ENCODE measurements at places on chromosomes 5 and 9.

DNA sequence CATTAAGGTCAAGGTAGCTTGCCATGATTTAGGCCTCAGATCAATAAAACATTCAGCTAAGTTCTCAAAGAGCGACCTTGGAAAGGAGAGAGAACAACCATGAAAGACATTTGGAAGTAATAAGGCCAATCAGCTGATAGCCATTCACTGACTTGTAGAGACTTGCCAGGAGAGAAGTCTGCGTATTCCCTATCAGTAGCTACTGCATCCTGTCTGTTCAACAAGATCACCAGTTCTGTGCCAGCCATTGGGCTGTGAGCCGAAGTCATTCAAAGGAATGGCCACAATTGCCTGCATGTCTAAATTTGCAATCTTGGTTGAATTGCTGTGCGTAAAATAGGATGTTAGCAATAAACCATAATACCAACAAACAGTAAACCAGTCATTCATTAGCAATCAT is 219.8 kb downstream of the FBXL7 start:
- DNase-seq: no peak

GRCh38 chr5:158155067-158155466 is 296.1 kb upstream of the CLINT1 start:
- no peak for DNase-seq

DNA sequence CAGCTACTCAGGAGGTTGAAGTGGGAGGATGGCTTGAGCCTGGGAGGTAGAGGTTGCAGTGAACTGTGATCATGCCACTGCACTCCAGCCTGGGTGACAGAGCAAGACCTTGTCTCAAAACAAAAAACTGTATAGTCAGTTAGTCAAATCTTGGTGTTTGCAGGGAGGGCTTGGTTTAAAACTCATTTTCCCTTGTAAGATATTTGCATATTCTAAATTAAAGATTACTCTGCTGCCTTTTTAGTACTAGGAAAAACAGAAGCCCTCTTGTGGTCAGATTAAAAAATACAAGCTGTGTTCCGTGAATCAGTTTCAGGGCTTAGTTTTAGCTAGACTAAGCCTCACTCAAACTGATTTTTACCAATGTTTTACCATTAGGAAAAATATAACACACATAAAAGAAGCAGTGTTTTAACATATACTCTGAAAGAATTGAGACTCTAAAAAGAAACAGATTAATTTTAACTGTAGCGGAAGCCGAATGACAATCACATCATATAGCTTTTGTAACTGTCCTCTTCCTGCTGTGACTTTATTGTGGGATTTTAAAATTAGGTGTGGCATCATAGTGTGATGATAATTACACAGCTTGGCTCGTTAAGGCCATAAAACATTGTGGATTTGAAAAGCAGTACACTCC is 84.9 kb upstream of the BASP1 start:
- peak; percentile 53 for DNase-seq

- DNase-seq: no peak
Measured at GRCh38 chr5:135543485-135544304, 7.9 kb upstream of the NEUROG1 start.

GRCh38 chr9:3516667-3517330 is 9.0 kb downstream of the RFX3 start:
- no peak for DNase-seq

DNA sequence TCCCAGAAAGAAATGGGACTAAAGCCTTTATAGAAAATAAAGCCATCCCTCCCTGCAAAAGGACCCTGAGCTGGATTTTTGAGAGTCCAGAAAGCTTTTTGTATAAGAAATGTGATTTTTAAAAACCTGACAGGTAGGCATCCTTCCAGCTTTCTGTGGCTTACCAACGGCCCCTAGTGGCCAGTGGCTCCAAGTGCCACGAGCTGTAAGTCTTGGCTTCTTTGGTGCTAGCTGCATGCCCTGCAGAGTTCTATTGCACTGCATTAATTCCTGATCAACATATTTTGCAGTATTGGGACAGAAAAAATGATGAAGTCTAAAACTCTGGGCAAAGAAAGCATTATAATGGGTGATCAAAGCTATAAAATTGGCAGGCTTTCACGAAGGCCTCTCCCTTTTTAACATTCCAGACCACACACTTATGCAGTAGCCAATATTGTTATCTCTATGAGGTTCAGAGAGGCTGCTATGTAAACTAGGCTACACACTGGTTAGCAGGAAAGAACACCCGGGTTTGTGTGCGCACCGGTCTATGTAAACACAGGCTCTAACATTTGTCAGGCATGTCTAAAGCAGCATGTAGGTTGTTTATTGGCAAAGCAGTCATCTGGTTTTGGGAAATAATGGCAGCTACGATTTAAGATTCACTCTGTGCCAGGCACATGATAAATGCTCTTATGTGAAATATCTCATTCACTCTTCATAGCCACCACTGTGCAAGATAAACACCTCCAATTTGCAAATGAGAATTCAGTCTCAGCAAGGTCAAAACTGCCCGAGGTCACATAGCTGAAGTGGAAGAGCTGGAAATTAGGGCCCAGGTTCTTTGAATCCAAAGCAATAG is 55.2 kb downstream of the NMUR2 start:
- DNase-seq: peak; percentile 14

- no peak for DNase-seq
Measured at GRCh38 chr5:56696900-56697299, 118.4 kb upstream of the MAP3K1 start.

DNA sequence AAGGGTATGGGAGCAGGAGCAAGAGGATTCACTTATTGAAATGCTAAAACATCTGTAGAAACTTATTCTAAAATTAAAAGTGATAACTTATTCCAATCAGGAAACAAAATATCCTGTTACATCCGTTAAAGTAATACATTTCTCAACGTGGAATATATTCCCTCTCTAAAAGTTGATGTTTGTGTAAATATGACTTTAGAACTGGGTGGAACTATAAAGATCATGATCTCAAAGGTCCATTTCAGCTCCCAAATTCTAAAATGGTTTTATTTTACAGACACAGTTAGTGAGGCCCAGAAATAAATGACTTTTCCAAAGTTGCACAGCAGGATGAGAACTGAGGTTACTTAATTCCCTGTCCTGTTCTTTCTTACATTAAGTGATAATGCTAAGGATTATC is 21.1 kb downstream of the ISOC1 start:
- no peak for DNase-seq

- no peak for DNase-seq
Measured at GRCh38 chr9:1875921-1876448, 139.2 kb upstream of the SMARCA2 start.

DNA sequence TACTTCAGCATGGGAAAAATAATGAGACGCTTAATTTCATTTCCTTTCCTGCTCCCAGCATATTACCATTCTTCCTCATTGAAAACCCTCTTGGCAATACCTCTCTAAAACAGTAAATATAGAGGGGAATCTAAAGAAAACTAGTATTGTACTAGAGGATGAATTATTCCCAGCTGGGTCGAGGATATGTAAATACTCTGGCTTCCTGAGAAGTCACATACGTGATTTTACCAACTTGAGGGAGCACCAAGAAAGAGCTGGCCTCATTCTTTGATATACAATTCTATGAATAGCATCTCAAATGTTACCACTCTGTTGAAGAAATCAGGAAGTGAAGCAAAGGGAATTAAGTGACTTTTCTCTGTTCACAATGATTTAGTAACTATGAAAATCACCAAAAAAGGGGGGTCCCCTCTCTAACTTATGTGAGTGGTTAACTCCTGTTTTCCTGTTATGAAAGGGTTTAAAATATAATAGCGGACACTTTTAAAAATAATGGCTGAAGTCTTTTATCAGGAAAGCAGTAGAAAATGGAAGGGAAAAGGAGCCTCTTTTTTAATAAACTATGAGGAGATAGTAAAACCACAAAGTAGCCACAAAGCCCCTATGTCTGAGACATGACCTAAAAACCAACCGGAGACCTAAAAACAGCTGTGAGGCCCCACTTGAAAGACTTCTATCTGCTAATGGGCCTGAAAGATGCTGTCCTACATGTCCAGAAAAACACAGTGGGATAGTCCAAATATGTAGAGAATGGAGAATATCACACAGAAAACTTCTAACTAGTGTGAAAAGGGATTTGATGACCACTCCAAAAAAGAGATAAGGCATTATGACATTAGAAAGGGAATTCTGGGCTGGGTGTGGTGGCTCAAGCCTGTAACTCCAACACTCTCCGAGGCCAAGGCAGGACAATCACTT is 42.6 kb downstream of the LPAR1 start:
- no peak for DNase-seq

DNA sequence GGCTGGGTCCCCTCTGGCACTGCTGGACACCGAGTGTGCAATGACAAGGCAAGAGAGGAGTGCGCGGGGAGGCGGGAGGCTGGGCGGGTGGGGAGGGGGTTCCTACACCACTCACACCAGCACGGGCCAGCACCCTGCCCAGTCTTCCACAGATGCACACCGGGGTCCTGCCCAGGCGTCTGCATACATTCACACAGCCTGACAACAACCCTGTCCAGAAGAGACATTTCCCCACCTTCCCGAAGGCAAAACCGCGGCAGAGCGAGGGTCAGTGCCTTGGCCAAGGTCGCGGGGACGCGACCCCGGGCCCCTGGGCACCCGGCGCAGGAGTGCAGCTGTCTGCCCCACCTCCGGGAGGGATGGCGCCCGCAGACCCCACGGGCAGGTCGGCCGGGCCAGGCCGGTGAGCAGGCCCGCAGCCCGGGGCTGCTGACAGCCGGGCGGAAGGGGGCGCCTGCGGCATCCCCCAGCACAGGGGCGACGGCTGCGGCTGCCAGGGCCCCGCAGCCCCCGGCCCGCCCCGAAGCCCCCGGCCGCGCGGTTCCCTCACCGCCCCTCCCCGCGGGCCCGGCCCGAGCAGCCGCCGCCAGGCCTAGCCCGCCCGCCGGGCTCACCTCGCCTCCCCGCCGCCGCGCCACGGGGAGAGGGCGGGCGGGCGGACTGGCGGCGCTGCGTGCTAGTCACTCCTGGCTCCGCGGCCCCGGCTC is 496 bp downstream of the MAPK9 start:
- DNase-seq: no peak

- peak; percentile 9 for DNase-seq
Measured at GRCh38 chr9:21252721-21253547, 13.1 kb upstream of the IFNA14 start.

GRCh38 chr5:100706776-100707175 is 171.6 kb downstream of the FAM174A start:
- no peak for DNase-seq

DNA sequence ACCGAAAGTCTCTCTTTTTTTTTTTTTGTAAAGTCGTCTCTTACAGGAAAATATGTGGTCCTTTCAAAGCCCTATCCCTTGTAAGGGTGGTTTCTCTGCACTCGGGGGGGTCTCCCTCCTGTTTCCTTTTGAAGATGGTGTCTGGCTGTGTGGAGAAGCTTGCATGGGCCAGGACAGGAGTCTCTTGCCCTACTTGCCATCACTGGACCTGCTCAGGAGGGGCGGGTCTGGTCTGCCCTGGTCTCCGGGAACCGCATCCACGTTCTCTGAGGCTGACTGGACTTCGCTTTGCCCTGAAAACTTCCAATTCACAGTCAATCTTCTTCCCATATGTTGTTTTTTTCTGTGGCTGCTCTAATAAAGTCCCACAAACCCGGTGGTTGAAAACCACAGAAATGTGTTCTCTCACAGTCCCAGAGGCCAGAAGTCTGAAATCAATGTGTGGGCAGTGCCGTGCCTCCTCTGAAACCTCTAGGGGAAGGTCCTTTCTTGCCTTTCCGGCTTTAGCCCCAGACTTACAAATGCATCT is 92.9 kb upstream of the IER5L start:
- peak; percentile 74 for DNase-seq

- no peak for DNase-seq
Measured at GRCh38 chr9:136365775-136366222, 2.3 kb upstream of the DNLZ start.

DNA sequence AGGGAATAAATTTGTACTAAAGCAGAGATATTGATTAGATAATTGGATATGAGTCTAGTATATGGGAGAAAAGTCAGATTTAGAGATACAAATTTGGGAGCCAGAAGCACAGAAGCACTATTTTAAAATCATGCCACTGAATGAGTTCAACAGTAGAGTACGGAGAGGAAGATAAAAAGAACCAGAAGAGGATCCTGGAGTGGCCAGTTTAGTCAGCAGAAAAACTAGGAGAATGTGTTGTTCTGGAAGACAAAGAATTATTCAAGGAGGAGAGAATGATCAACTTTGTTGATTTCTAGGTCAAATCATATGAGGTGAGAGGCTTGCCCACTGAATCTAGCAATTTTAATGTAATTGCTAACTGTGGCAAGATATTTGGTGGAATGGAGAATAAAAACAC is 67.0 kb downstream of the NIPBL start:
- no peak for DNase-seq

GRCh38 chr9:91783876-91784672 is 166.0 kb downstream of the ROR2 start:
- DNase-seq: no peak

- no peak for DNase-seq
Measured at GRCh38 chr5:1794901-1795290, 4.7 kb downstream of the MRPL36 start.

GRCh38 chr5:159411115-159411514 is 80.8 kb upstream of the IL12B start:
- DNase-seq: no peak

- no peak for DNase-seq
Measured at GRCh38 chr5:149724884-149725283, 5.2 kb upstream of the PPARGC1B start.

GRCh38 chr5:35185518-35185917 is 44.8 kb downstream of the PRLR start:
- no peak for DNase-seq

- DNase-seq: no peak
Measured at GRCh38 chr5:59037941-59038797, 455.3 kb downstream of the RAB3C start.

- peak; percentile 98 for DNase-seq
Measured at GRCh38 chr9:81759680-81760215, 70.4 kb upstream of the TLE1 start.

- DNase-seq: no peak
Measured at GRCh38 chr5:37940931-37941623, 101.2 kb upstream of the GDNF start.

- DNase-seq: no peak
Measured at GRCh38 chr5:116645627-116646026, 71.0 kb upstream of the SEMA6A start.

DNA sequence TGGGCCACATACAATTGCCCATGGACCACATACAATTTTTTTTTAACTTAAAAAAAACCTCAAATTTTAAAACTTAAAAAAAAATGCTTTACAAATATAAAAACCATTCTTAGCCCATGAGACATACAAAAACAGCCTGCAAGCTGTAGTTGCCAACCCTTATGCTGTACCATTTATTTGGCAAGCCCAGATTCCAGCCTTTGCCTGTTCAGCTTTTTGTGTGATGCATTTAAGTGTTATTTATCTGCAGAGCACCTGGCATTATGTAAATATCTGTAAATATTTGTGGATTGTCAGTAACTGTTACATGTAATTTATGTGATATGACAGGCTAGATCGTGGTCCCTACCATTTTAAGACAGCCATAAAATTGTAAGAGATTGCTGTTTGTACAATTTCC is 32.6 kb downstream of the HEXB start:
- DNase-seq: no peak

- no peak for DNase-seq
Measured at GRCh38 chr5:140242890-140243585, 59.9 kb downstream of the PFDN1 start.

- peak; percentile 63 for DNase-seq
Measured at GRCh38 chr9:114487607-114488300, 17.5 kb downstream of the WHRN start.
